A549 treated with ZK216348 at 1 μM for 4 hours (cell line): ENCODE measurements at places on chromosomes 1 and 21. TPM values are rescaled to one million over a fixed set of nuclear protein-coding genes. Genes with fewer than 3 reads are reported as not detected.

The BGLAP gene
- 0.20 to 0.40 TPM (median 0.39 TPM) in 3 of 5 replicates, not detected in the others for total RNA-seq

The NR1I3 gene
- not detected in 5 replicates for total RNA-seq

The KRTAP13-4 gene
- total RNA-seq, result not detected in 5 replicates

The CTH gene
- total RNA-seq, result 1.2 to 2.2 TPM (median 1.4 TPM) in 5 replicates

The OR2G6 gene
- total RNA-seq, result not detected in 5 replicates

The TOMM20 gene
- total RNA-seq, result 85.6 to 124 TPM (median 106 TPM) in 5 replicates

The RBBP5 gene
- total RNA-seq, result 10.8 to 13.6 TPM (median 11.9 TPM) in 5 replicates

The DRAXIN gene
- total RNA-seq, result 0.05 to 0.13 TPM (median 0.06 TPM) in 5 replicates

The MEAF6 gene
- total RNA-seq, result 39.4 to 56.3 TPM (median 41.9 TPM) in 5 replicates

The KRTAP21-2 gene
- not detected in 5 replicates for total RNA-seq

The IL24 gene
- total RNA-seq, result 0.27 to 0.42 TPM (median 0.32 TPM) in 5 replicates

The NCAM2 gene
- not detected in 5 replicates for total RNA-seq

The FOXO6 gene
- 0.48 to 1.1 TPM (median 1.0 TPM) in 5 replicates for total RNA-seq

The AADACL3 gene
- not detected in 5 replicates for total RNA-seq

The ARHGEF10L gene
- total RNA-seq, result 4.0 to 8.2 TPM (median 7.3 TPM) in 5 replicates

The ITGB3BP gene
- total RNA-seq, result 15.2 to 30.5 TPM (median 24.1 TPM) in 5 replicates

The NBPF6 gene
- total RNA-seq, result 0.26 TPM in 1 of 5 replicates, not detected in the others

The FCER1A gene
- total RNA-seq, result not detected in 5 replicates

The VHLL gene
- total RNA-seq, result not detected in 5 replicates

The C1QC gene
- total RNA-seq, result not detected in 5 replicates
